ENCODE measurements at places on chromosomes 4 and X.
A peak's percentile ranks its signal among the peaks of the same experiment; 100 is the strongest.

DNA sequence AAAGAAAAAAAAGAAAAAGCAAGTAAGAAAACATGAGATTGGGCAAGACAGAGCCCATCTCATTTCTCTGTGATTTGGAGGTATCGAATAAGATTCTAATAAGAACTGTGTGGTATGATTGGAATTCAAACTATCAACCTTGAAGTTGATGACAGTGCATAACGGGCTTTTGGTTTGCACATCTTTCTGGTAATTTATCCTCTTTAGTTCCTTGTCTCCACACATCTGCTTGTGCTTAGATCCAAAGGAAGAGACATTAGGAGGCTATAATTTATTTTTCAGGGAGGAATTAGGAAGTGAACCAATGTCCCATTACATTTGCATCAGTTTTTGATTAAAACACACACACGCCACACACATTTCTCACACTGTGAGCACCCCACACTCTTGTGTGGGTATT is 149.9 kb downstream of the ARSF start:
- DNase-seq = peak; percentile 49

- no peak for DNase-seq
Measured at GRCh38 chrX:110669572-110669971, 126.0 kb downstream of the CHRDL1 start.

DNA sequence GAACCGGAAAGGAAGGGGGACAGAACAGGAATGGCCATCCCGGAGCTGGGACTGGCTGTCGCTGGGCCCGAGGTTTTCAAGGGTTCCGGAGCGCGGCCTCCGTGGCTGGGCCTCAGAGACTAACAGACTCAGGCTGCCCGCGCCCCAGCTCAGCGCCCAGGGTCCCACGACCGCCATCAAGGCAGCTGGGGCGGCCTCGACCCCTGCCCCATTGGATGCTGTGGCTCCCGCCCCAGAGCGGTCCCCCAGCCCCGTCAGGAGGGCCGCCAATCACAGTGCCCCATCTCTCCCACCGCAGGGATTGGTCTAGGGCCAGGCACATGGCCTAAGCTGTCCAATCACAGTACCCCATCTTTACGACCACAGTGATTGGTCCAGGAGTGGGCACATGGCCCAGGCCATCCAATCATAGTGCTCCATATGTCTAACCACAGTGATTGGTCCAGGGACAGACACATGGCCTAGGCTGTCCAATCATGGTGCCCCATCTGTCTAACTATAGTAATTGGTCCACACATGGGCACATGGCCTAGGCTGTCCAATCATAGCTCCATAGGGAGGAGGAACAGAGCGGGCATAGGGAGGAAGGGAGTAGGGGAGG is 105.3 kb upstream of the NKX1-1 start:
- DNase-seq = no peak

DNA sequence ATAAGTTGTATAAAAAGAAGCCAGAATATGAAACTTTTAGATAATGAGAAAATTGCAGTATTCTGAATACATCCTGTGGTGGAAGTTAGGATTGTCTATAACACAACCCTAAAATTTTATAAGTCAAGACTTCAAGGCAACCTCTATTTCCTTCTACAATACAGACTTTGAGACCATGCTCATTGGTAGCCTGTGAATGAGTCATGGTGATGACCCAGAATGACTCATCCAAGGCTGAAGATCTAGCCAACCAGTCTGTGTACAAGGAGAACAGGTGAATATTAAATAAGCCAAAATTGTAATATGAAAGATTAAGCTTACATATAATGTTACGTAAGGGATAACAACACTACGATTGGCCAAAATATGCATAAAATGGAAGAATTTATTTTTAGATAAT is 475.9 kb upstream of the GALNT7 start:
- DNase-seq = no peak

- no peak for DNase-seq
Measured at GRCh38 chrX:76126851-76127250, 46.0 kb upstream of the PBDC1 start.

- no peak for DNase-seq
Measured at GRCh38 chrX:119501511-119502148, 33.4 kb downstream of the SLC25A5 start.

- no peak for DNase-seq
Measured at GRCh38 chrX:31845003-31845402, 773.2 kb upstream of the FTHL17 start.

DNA sequence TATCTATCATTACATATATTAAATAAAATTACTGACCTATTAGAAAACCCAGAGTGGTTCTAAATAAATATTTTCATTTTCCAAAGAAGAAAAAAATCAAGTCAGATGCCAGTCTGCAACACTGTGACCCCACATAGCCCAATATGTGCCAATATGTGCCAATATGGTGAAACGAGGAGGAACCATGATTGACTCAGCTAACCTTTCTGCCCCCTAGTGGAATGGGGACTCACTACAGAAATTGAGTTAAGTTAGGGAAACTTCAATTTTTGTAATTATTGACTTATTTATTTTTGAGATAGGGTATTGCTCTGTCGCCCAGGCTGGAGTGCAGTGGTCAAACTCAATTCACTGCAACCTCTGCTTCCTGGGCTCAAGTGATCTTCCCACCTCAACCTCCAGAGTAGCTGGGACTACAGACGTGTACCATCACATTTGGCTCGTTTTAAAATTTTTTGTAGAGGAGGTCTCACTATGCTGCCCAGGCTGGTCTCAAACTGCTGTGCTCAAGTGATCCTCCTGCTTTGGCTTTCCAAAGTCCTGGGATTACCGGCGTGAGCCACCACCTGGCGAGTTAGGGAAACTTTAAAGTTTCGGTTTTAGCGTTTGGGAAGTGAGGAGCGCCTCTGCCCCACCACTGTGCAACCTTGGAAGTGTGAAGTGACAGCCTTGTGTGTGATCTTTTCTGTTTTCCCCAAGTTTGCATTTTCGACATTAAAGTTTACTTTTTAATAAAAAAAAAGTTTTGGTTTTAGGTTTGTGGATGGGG is 116.8 kb upstream of the SHISA3 start:
- DNase-seq = no peak

- DNase-seq = no peak
Measured at GRCh38 chr4:174225349-174226049, 58.0 kb downstream of the FBXO8 start.

GRCh38 chrX:19303256-19303880 is 40.4 kb upstream of the PDHA1 start:
- DNase-seq = no peak

All from HFF-Myc (cell line).